ENCODE measurements at places on chromosomes 4 and X.

DNA sequence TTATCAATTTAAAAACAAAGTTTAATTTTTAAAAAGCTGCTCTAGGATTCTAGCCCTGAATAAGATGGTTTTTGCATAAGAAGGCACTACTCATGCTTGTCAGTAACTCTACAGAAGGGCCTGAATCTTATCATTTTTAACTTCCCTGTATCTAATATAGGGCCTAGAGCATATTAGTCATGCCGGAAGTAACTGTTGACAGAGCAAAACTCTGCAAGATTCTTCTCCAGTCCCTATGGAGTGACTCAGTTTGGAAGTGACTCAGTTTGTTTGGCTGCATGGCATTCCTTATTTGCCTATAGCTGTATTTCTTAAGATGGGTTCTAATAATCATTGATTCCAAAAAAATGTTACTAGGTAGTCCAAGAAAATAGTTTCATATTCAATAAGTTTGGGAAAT lies 431.8 kb upstream of the HTR2C start:
- H3K27me3 ChIP-seq: peaks cover 4% of the 10 kb centered on the region
- H3K4me3 ChIP-seq: no peak overlapping the region
- DNase-seq: peak; percentile 82

GRCh38 chr4:77104791-77105540 lies 29.2 kb upstream of the CCNI start:
- H3K4me3 ChIP-seq: no peak overlapping the region
- DNase-seq: no peak
- no peaks in the 10 kb centered on the region for H3K27me3 ChIP-seq
- H3K27ac ChIP-seq: no peak overlapping the region
- no peaks in the 10 kb centered on the region for H3K36me3 ChIP-seq

- no peak for DNase-seq
- H3K4me3 ChIP-seq: no peak overlapping the region
- no peaks in the 10 kb centered on the region for H3K27me3 ChIP-seq
- H3K36me3 ChIP-seq: no peaks in the 10 kb centered on the region
- H3K27ac ChIP-seq: no peak overlapping the region
Measured at GRCh38 chr4:85210353-85210752, 243.9 kb upstream of the WDFY3 start.

GRCh38 chr4:7001271-7001670 lies 41.9 kb upstream of the TADA2B start:
- no peak overlapping the region for H3K27ac ChIP-seq
- no peak for DNase-seq
- H3K4me1 ChIP-seq: no peaks in the 10 kb centered on the region
- no peak overlapping the region for H3K4me3 ChIP-seq

DNA sequence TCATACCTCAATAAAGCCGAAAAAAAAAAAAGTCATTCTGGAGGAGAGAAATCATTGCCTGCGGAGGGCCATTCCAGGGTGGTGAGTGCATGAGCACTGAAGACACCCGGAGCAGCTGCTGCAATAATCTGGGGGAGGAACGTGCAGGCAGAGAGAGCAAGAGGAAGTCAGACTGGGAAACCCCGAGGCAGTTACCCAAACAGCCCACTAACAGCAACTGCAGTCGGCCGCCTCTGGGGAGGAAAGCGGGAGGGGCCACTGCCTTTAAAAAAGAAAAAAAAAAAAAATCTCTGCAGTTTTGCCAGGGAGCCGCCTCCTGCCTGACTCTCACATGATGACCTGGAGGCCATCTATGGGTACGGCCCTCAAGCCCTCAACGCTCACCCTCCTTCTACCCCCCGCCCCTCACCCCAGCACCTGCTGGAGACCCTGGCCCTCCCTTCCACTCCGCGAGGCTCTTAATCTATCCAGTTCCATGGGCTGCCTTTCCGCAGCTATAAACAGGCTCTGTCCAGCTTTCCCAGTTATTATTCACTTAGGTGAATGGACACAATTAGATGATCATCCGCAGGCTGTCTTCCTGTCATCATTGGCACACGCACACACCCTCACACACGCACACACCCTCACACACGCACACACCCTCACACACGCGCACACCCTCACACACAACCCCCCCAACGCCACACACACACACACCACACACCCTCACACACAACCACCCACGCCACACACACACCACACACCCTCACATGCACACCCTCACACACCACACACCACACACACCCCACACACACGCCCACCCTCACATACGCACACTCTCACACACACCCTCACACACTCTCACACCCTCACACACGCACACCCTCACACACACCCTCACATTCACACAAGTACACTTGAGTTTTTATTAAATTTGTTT lies 3.4 kb upstream of the AVPR2 start:
- H3K27me3 ChIP-seq: peaks cover 37% of the 10 kb centered on the region
- H3K4me3 ChIP-seq: no peak overlapping the region
- peak overlapping the region; percentile 60 for H3K27ac ChIP-seq
- H3K36me3 ChIP-seq: no peaks in the 10 kb centered on the region
- peaks cover 15% of the 10 kb centered on the region for H3K4me1 ChIP-seq

DNA sequence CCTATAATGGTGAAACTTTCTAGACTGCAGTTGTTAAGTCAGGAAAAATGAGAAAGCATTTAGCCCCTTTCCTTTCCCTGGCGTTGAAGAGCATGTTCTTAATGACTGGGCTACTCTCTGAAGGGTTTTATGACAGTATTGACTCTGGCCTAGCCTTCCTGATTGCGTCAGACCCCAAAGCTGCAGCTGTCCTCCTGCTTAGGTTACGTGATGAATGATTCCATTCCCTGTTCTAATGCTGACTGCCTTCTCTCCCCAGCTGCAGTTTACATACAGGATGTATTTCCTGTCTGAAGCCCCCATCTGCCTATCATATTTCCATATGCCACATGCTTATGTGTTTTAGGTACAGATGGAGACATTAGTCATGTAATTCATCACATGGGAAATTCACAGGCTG lies 105.8 kb upstream of the EGFL6 start:
- no peak overlapping the region for H3K4me3 ChIP-seq
- no peaks in the 10 kb centered on the region for H3K27me3 ChIP-seq
- H3K4me1 ChIP-seq: no peaks in the 10 kb centered on the region
- H3K36me3 ChIP-seq: no peaks in the 10 kb centered on the region
- H3K27ac ChIP-seq: peak overlapping the region; percentile 32

DNA sequence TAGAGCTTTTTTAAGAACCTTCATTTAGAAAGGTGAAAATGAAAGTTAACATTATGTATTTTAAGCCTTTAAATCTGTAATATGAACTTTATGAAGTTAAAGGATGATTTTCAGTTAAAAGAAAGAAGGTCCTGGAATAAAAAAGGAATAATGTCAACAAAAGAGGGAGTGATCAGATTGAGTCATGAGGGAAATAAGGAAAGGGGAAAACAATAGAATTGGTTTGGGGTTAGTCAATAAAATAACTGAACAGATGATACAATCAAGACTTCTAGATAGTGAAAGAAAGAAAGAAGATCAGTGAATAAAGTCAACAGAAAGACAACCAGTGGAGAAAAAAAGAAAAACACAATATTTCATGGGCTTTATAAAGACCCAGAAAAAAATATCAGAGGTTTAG lies 291.6 kb upstream of the ARSJ start:
- H3K4me1 ChIP-seq: peaks cover 1% of the 10 kb centered on the region
- H3K27ac ChIP-seq: no peak overlapping the region
- no peaks in the 10 kb centered on the region for H3K27me3 ChIP-seq

GRCh38 chrX:107565931-107566603 lies 62.2 kb upstream of the PRPS1 start:
- H3K27me3 ChIP-seq: no peaks in the 10 kb centered on the region
- H3K36me3 ChIP-seq: no peaks in the 10 kb centered on the region
- peak overlapping the region; percentile 92 for H3K27ac ChIP-seq
- peaks cover 20% of the 10 kb centered on the region for H3K4me1 ChIP-seq
- DNase-seq: peak; percentile 79

DNA sequence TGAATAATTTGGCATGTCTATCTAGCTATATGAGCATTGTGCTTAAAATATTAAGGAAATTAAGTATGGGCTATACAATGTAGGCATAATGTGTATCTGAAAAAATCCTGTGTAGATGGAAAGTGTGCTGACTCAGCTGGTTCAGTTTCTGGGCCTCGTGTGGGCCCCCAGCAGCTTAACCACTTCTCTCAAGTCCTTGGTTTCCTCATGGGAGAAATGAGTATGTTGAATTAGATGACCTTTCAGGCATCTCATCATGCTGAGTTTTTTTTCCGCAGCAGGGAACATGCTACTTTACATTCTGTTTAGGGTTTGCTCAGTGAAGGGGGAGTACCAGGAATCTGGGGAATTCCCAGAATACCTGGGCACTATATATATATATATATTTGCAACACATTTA lies 30.5 kb downstream of the RHOH start:
- H3K36me3 ChIP-seq: no peaks in the 10 kb centered on the region
- DNase-seq: no peak
- no peak overlapping the region for H3K4me3 ChIP-seq
- no peaks in the 10 kb centered on the region for H3K4me1 ChIP-seq
- H3K27me3 ChIP-seq: no peaks in the 10 kb centered on the region
- no peak overlapping the region for H3K27ac ChIP-seq

- H3K27me3 ChIP-seq: no peaks in the 10 kb centered on the region
- no peak for DNase-seq
- no peak overlapping the region for H3K4me3 ChIP-seq
- H3K36me3 ChIP-seq: peaks cover 25% of the 10 kb centered on the region
- no peak overlapping the region for H3K27ac ChIP-seq
Measured at GRCh38 chr4:24890561-24891126, 22.2 kb downstream of the CCDC149 start.

DNA sequence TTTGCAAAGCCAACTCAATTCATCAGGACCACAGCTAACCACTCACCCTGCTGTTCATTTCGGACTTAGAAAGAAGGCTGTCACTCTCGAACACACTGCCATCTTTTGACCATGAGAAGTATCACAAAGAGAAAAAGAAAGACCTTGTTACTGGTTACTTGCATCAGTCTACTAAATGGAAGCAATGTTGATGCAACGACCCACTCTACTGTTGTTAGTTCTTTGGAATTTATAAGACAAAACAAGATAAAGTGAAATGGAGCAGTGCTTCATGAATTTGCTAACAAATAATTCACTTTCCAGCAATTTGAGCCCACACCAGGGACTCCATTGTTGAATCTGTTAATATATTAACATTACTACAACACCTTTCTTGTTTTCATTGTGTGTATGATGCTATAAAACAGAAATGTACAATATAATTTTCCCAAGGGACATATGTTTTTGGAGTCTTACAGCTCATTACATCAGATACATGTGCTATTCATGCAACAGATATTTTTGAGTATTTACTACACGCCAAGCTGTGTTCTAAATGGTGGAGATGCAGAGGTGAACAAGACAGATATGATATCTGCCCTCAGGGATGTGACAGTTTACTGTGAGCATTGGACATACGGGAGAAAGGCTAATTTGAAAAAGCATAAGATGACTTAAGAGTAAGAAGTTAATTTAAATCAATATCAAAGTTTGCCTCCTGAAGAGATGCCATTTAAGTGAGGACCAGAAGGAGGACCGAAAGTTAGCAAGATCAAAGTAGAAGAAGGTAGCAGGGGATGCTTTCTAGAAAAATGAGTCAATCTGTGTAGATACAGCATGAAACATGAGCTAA lies 87.2 kb downstream of the AREG start:
- no peak overlapping the region for H3K4me3 ChIP-seq
- H3K36me3 ChIP-seq: no peaks in the 10 kb centered on the region
- DNase-seq: peak; percentile 87
- no peaks in the 10 kb centered on the region for H3K4me1 ChIP-seq

DNA sequence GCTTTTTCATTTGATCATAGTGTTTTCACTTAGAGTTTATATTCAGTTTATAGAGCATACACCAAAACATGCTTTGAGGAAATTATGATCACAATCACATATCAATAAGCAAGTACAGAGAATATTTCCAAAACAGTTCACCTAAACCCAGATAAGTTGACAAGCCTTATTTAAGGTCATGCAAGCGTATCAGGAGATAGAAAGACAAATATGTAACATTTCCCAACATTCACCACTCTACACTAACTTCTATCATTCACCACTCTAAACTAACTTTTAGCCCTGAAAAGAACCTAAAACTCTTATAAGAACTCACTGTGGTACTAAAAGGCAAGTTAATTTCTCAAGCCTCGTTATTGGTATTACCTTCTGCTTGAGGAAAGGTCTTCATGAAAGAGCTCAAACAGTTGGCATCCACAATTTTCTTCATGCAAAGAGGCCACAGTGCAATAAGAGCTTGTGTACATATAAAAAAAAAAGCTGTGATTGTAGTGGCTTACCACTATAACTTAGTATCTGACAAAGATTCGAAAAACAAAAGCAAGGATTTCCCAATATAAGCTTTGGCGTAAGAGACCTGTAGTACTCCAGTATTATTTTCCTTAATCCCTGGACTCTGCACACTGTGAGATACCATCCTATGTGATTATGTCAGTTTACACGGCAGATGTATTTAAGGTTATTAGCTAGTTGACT lies 903.3 kb downstream of the STIM2 start:
- DNase-seq: no peak
- no peaks in the 10 kb centered on the region for H3K27me3 ChIP-seq
- no peaks in the 10 kb centered on the region for H3K4me1 ChIP-seq

- no peak overlapping the region for H3K27ac ChIP-seq
- H3K4me3 ChIP-seq: no peak overlapping the region
- H3K4me1 ChIP-seq: peaks cover 2% of the 10 kb centered on the region
- DNase-seq: no peak
Measured at GRCh38 chr4:38902695-38903094, 35.1 kb downstream of the FAM114A1 start.

GRCh38 chr4:5381961-5382441 lies 326.4 kb downstream of the EVC2 start:
- H3K36me3 ChIP-seq: no peaks in the 10 kb centered on the region
- no peaks in the 10 kb centered on the region for H3K27me3 ChIP-seq
- H3K27ac ChIP-seq: peak overlapping the region; percentile 61
- peak; percentile 83 for DNase-seq
- H3K4me3 ChIP-seq: no peak overlapping the region

- H3K36me3 ChIP-seq: peaks cover 13% of the 10 kb centered on the region
- no peak overlapping the region for H3K27ac ChIP-seq
- H3K4me1 ChIP-seq: peaks cover 11% of the 10 kb centered on the region
- no peaks in the 10 kb centered on the region for H3K27me3 ChIP-seq
Measured at GRCh38 chr4:107710493-107711459, 9.3 kb downstream of the PAPSS1 start.

- DNase-seq: no peak
- no peak overlapping the region for H3K27ac ChIP-seq
Measured at GRCh38 chr4:137203601-137204000, 328.7 kb downstream of the PCDH18 start.

DNA sequence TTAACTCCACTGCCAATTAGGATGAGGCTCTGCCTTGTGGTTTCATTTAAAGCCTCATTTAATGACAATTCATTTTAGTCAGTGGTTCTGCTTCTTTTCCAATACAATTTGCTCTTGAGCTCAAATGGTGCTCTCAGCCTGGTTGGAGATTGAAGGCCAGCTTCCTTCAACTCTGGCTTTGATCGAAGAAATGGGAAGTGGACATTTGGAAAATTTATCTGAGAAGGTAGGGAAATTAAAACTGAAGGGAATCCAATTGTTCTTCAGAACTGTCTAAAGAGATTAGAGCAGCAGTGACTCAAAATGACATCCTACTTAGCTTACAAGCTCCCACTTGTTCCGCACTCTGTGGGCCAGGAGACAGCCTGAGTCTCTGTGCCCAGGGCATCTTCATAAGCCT lies 206.8 kb downstream of the SMARCA1 start:
- no peak overlapping the region for H3K4me3 ChIP-seq
- no peak overlapping the region for H3K27ac ChIP-seq
- no peaks in the 10 kb centered on the region for H3K36me3 ChIP-seq
